Central memory CD8-positive, alpha-beta T cell (primary cell): ENCODE measurements at places on chromosomes 16 and 17.

GRCh38 chr16:21277927-21278706, at the start of gene CRYM:
Gene CRYM (minus strand): TSS chr16:21278290. CDS start chr16:21278251, 39 bp downstream.
- no peak for DNase-seq

- no peak for DNase-seq
These were observed 1254.5 kb upstream of the GOT2 start for GRCh38 chr16:59988591-59988990.

DNA sequence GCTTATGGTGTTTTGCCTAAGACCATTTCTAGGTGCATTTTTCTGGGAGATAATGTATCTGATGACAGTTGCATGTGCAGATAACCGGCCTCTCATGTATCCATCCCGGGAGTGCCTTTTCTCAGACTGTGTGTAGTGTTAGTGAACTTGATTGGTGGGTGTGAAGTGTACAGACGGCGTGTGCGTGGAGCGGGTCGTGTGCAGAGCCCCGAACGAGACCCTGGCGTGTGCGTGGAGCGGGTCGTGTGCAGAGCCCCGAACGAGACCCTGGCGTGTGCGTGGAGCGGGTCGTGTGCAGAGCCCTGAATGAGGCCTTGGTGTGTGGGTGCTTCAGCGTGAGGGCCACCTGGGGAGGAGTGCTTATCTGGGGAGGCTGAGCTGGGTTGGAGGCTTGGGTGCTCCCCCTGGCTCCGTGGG, 28.9 kb upstream of the ZNF750 start:
- no peak for DNase-seq

DNA sequence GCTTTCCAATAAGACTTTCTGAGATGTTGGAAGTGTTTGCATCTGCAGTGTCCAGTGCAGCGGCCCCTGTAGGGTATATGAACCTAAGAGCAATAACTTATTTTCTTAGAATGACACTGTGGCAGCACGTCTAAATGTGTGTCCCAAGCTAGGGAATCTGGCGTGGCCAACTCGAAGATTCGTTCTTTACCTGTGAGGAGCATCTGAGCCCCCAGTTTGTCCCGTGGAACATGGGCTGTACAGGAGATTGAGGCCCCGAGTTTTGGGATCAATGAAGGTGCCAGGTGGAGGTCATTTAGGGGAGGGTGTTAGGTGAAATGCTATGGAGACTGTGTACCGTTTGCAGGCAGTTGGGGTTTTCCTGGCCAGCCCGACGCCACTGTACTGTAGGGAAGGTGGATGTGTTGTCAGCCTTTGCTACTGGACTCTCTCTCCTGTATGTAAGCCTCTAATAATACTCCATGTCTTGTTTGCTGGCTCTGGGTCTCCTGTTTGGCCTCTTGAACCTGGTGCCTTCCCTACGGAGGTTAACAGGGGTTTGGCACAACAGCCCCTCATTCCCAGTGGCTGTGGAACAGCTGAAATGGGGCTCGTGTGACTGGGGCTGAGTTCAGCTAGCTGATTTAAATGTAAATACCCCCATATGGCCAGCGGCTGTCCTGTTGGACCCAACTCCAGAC, 45.5 kb upstream of the SDK2 start:
- DNase-seq: no peak

DNA sequence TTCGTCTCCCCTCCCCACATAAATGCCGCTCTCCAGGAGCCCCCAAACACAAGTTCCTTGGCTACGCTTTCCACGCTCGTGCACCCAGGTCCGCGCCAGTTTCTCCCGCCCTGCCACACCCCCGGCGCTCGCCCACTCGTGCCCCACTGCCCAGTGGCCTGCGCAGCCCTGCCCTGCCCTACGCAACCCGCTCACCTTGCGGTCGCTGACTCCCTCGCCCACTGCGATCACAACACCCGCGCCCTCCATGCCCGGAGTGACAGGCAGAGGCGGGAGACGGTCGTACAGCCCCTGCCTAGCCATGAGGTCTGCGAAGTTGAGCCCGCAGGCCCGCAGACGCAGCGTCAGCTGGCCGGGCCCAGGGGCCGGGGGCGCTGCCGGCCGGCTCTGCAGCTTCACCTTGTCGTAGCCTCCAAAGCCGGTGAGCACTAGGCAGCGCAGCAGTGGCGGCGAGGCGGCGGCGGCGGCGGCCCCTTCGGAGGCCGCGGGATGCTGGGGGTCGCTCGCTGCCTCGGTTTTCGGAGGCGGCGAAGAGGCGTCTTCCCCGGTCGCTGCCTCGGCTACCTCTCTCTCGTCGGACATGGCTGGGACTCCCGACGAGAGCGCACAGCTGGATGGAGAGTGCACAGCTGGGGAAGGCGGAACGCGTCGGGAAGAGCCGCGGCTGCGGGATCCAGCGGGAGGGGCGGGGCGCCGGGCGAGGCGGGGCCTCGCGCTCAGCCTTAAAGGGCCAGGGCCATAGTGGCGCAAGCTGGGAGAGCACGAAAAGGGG, at the start of gene VAT1:
Gene VAT1, minus strand, starts transcription at position 645 of the 772 bp plus-strand sequence. Its CDS starts 63 bp downstream, at position 582.
- peak; percentile 33 for DNase-seq

DNA sequence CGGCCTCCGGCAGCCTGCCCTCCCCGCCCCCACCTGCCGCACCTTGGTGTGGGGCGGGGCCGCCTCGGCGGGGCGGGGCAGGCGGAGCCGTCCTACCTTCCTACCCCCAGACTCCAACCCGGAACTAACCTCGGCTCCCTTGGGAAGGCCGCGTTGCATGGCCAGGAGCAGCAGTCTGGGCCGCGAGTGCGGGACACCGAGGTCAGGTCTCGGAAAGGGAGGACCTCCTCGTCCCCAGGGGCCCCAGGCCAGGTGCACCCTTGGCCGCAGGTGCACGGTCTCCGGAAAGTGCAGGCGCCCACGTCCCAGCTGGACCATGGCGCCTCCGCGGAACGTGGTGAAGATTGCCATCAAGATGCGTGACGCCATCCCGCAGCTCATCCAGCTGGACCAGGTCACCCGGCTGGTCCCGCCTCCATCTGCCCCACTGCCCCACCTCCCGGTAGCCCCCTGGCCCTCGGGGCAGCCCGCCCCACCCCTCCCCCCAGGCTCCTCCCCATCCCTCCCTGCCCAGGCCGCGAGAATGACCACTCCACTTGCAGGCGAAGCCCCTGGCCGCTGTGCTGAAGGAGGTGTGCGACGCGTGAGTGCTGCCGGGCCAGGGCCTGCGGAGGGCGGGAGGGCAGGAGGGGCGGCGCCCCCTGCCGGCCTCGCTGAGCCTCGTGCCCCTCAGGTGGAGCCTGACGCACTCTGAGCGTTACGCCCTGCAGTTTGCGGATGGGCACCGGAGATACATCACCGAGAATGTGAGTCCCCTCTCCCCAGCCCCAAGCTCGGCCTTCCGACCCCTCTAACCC, at the start of gene ELMO3:
Gene ELMO3, plus strand, starts transcription at position 121 of the 797 bp plus-strand sequence. Its CDS starts 196 bp downstream, at position 317.
- DNase-seq: no peak

DNA sequence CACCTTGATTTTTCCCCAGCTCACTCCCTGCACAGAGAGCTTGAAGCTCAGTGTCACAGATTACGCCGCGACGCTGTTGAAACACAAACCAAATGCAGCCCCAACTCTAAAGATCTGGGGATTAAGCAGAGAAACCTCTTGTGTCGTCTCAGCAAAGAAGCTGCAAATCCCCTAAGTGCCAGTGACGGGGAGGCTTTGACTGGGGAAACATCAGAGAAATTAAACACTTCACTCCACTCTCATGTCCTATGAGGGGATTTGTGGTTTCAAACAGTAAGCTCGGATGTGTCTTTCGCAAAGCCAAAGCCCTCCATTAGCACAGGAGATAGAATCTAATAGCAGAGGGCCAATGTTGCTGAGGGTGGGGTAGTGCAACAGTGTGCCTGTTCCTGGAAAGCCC, 233.7 kb downstream of the HS3ST4 start:
- no peak for DNase-seq

DNA sequence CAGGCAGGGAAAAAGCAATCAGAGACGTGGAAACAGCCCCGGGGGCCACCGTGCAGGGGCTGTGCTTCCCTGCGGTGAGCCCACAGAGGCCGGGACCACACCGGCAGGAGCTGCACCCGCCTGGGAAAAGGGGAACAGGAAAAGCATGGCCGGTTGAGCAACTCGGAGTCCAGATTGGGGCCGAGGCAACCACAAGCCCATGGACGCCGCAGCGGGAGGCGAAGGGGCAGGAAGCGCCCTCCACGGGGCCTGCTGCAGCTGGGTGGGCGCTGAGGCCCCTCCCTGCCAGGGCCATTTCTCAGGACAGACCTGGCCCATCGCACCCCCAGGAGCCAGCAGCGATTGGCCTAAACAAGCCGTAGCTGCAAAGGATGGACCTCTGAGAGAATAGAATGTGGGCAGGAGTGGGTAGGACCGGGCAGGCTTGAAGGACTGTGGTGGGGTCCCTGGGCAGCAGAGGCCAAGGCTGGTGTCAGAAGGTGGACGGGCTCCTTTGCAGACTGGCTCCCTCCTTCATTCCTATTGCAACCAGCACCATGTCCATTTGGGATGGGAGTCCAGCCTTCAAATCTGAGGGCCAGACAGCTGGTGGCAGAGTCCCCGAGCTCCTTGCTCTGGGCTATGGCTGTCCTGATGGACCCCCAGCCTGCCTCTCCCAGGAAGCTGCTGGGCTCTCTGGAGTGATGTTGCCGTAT, 30.4 kb downstream of the COX4I1 start:
- no peak for DNase-seq

DNA sequence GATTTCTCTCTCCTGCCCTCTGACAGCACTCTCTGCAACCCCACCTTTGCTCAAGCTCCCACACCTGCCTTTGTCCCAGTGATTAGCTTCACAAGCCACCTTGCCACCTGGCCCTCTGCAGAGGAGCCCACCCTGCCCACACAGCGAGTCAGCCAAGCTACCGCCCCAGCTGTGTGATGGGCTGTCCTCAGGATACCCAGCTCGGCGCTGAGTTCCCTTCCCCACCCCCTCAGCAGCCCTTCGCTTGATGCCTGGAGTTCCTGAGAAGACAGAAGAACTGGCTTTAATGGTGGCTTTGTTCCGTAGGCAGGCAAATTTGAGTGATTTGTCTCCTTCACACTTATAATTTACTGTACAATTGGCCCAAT, 266.4 kb downstream of the CBLN1 start:
- DNase-seq: no peak

- no peak for DNase-seq
These were observed 4.4 kb upstream of the ACTG1 start for GRCh38 chr17:81517009-81517338.

- no peak for DNase-seq
These were observed 11.0 kb downstream of the SNN start for GRCh38 chr16:11679250-11679649.

GRCh38 chr16:64718486-64718885, 403.4 kb downstream of the CDH11 start:
- DNase-seq: no peak

- no peak for DNase-seq
These were observed 309.1 kb downstream of the TOX3 start for GRCh38 chr16:52237823-52238222.

DNA sequence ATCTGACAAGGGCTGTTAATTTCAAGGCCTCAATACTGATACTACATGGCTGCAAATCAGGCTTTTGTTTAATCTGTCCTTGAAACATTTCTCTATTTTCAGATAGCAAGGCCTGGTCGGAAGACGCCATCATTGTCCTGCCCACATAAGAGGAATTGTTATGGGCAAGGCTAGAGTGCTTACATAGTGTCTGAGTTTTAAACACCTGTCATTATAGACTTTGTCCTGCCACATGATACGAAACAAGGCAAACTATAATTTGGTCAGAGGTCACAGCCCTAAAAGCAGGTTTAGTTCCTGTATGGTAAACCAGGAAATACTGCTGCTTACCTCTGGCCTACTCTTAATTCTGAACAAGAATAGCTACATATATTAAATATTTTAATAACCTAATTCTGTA, 104.4 kb downstream of the SSH2 start:
- no peak for DNase-seq

- no peak for DNase-seq
These were observed at the start of gene TGFB1I1 for GRCh38 chr16:31471875-31472708. Gene TGFB1I1 (plus strand): TSS chr16:31472152. CDS start chr16:31472189, 37 bp downstream.

- DNase-seq: no peak
These were observed 167.8 kb downstream of the KATNIP start for GRCh38 chr16:27717726-27718125.

- DNase-seq: no peak
These were observed 200.1 kb upstream of the GSE1 start for GRCh38 chr16:85412911-85413520.

GRCh38 chr16:72604375-72604774, 432.4 kb upstream of the PMFBP1 start:
- no peak for DNase-seq

- DNase-seq: no peak
These were observed 4.7 kb downstream of the COQ9 start for GRCh38 chr16:57452021-57452420.

DNA sequence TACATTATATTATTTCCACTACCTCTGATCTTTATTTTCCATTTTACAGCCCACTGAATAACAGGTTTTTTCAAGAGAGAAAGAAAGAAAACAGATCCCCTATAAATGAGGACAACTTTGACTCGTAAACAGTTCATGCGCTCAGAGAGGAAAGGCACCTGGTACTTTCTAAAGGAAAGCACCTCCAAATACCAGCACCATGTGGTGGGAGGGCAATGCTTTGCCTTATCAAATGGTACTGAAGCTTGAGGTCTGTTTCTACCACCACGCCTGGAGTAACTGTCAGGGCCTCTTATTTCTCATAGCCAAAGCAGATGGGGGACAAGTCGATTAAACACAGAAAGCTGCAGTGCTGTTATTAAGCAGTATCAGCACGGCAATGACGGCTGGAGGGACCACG, 510.3 kb upstream of the ZFHX3 start:
- DNase-seq: no peak

DNA sequence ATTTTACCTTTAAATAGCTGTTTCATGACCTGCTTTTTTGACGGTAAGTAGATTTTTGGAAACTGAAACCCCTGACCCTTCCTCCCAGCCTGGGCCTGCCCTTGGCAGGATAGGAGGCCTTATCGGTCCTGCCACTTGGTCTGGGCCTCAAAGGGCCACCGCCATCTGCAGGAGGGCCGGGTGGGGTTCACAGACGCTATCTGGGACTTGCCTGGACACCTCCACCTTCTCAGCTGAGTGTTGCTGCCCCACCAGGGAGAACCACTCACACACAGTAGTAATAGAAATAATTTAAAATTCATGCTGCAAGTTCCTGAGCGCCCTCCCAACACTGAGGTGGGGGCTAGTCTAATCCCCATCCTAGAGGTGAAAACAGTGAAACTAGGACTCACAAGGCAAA, 4.6 kb upstream of the NPRL3 start:
- no peak for DNase-seq

DNA sequence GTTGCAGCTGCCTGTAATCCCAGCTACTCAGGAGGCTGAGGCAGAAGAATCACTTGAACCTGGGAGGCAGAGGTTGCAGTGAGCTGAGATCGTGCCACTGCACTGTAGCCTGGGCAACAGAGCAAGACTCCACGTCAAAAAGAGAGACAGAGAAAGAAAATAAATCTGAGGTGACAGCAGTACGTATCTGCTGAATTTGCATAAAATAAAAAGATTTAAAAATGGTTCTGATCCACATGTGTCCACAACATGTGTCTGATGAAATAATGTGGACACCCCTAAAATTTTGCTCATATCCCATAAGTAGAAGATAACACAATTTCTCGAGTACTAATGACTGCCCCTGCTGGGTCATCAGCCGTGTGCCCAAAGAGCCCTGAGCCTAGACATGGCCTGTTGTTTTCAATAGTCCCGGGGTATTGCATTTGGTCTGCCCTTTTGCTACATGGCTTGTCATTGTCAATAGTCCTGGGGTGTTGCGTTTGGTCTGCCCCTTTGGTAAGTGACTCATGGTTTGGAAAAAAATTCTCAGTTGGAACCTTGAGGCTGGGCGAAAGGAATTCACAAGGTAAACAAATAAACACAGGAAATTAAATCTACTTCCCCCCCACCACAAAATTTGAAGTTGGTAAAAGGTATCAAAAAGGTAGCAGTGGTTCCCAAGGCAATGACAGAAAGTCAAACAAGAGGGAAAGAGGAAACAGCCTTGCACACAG, 434.6 kb upstream of the MAF start:
- no peak for DNase-seq

- DNase-seq: no peak
These were observed 295.1 kb upstream of the SOX9 start for GRCh38 chr17:71825687-71826086.
